Hindlimb muscle (tissue), 1 donor: ENCODE measurements at places on chromosomes 7 and 10. TPM values are rescaled to one million over a fixed set of nuclear protein-coding genes. Genes with fewer than 3 reads are reported as not detected.

SCRN1 gene
- 27.4 TPM for polyA plus RNA-seq

DNA sequence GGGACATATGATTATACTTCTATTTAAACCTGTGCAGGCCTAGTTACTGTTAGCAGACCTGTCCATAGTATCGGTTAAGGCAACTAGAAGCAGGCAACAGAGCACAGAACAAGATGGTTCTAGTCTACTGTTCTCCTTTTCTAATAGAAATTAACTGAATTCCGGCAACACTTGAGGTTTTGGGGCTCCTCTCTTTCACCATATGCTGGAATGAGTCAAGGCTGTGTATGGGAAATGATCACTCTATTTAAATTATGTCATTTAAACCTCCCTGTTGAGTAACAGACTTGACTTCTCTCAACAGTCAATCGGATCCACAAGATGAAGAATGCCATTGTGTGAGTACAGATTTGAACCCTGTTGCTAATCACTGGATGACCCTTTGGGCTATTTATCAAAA, 6.2 kb upstream of the OTUD1 start:
- DNase-seq: no peak

TWIST1 gene
- polyA plus RNA-seq: 5.6 TPM

- DNase-seq: no peak
Observed at GRCh38 chr7:47529826-47530555, 51.9 kb downstream of the TNS3 start.

GRCh38 chr10:4074545-4075407, 289.8 kb upstream of the KLF6 start:
- DNase-seq: no peak

GRCh38 chr7:2964208-2964607, 79.5 kb downstream of the CARD11 start:
- DNase-seq: no peak

SLC13A1 gene
- not detected for polyA plus RNA-seq

GRCh38 chr10:86579883-86580520, 58.4 kb upstream of the WAPL start:
- DNase-seq: no peak

GRCh38 chr10:42876945-42877344, 94.3 kb downstream of the BMS1 start:
- DNase-seq: no peak

NRAP gene
- 15.3 TPM for polyA plus RNA-seq

- DNase-seq: no peak
Observed at GRCh38 chr7:85564861-85565260, 378.0 kb upstream of the SEMA3D start.

DNA sequence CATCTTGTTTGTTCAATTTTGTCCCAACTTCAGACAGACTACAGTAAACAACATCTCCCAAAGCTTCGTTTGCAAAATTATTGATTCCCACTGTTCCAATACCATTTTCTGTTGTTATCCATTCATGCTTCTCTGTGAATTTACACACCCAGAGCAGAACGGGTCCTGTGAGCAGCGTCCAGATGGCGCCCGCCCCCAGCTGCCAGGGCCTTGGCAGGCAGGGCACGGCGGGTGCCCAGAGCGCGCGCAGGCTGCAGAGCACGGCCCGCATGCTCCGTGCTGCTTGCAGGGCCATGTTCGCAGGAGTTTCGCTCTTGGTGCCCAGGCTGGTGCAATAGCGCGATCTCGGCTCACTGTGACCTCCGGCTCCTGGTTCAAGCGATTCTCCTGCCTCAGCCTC, 32.5 kb upstream of the SEPTIN7 start:
- DNase-seq: no peak

DNA sequence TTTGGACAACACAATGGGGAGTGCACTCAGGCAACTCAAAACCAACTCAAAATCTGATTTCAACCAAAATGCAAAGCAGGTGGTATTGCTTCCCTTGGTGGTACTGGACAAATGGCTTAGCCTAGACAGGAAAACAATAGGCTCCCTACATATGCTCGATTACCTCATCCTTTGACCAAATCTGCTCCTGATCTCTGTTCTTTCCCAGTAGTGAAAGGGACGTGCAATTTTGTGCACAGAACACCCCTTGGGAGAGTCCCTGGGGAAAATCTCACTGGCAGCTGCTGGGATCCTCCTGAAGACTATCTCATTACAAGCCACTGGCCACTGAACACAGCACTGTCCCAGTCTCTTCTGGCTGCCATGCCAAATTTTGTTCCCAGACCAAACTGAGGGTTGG, 149.2 kb upstream of the VSTM2A start:
- no peak for DNase-seq

CALHM1 gene
- polyA plus RNA-seq: 0.06 TPM

- no peak for DNase-seq
Observed at GRCh38 chr10:128048819-128049210, 77.4 kb downstream of the MKI67 start.

GRCh38 chr10:24390746-24391145, 181.8 kb downstream of the KIAA1217 start:
- DNase-seq: no peak

DNA sequence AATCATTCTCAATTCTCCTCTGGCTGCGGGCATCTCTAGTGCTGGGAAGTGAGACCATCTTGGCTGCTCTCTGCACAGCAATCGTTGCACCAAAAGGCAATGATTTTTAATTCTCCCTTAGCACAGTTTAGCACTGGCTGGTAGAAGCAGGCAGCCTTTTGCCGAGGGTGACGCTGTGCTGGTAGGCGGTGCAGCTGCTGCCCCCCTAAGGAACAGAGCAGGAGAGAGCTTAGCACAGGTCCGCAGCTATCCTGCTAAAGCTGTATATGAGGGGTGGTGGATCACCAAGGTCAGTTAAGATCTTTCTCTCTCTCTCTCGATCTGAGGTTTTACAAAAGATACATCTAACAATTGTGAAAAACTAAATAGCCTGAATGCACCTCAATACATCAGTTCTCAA, 390.1 kb downstream of the GATA3 start:
- no peak for DNase-seq

GRCh38 chr7:1619152-1620079, 49.6 kb upstream of the PSMG3 start:
- DNase-seq: no peak

GRCh38 chr10:62960416-62960815, 144.2 kb upstream of the EGR2 start:
- no peak for DNase-seq

- DNase-seq: no peak
Observed at GRCh38 chr7:137987968-137988367, 13.9 kb downstream of the CREB3L2 start.

- DNase-seq: no peak
Observed at GRCh38 chr7:138926241-138926612, 55.0 kb downstream of the KIAA1549 start.

DNA sequence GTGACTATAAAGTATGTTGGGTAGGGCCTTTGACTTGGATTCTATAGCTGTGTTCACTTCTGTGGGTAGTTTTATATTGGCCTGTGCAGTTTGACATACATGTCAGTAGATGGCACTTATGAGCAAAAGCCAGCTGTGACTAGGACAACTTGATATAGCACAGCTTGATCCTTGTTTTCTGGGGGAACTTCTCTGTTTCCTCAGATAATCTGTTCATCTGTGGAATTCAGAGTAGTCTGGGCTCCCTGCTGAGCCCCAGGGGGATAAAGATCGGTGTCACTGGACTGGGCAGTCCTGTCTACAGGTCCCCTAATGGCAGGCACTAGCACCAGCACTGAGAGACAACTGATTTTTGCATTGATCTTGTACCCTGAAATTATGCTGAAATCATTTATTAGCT, 25.4 kb downstream of the CYP2C9 start:
- DNase-seq: peak; percentile 1

SPDYE2 gene
- polyA plus RNA-seq: 14.8 TPM

- no peak for DNase-seq
Observed at GRCh38 chr10:84727398-84727797, 399.0 kb downstream of the CCSER2 start.
